ENCODE measurements at places on chromosomes 5 and 9.

DNA sequence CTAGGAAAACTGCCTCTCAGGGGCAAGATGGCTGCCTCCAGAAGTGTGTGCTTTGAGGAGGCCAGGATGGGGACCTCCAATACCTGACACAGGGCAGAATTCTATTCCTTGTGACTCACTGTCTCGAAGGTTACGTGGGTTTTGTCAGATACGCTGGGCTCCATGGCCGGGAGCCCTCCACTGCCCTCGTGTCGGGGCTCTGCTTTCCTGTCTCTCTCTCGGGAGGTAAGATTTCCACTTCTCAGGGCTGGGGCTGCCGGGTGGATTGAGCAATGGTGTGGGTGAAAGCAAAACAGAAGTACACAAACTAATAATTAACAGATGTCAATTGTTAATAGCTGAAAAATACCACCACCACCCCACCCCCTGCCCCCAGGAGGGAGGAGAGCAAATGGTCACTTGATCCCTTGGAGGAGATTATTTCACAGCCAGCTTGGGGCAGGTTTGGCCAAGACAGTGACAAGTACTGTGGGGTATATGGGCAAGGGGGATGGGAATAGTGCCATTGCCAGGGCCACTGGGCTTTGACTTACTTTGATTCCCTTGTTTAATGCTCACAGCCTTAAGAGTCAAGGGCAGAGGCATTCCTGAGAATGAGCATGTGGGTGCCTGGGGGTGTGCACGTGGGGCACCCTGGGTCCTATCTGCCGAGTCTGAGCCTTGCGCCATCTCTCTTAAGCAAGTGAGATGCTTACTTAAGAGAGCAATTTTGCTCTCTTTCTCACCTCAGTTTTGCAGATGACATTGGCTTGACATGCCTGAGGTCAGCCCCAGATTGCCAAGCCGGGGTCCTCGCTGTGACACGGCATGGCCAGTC is 28.8 kb upstream of the DAB2IP start:
- DNase-seq: no peak

- no peak for DNase-seq
Measured at GRCh38 chr9:20835377-20836286, 151.6 kb downstream of the FOCAD start.

- no peak for DNase-seq
Measured at GRCh38 chr5:2459251-2459650, 292.2 kb downstream of the IRX2 start.

GRCh38 chr5:72555871-72556270 is 48.7 kb upstream of the ZNF366 start:
- no peak for DNase-seq

DNA sequence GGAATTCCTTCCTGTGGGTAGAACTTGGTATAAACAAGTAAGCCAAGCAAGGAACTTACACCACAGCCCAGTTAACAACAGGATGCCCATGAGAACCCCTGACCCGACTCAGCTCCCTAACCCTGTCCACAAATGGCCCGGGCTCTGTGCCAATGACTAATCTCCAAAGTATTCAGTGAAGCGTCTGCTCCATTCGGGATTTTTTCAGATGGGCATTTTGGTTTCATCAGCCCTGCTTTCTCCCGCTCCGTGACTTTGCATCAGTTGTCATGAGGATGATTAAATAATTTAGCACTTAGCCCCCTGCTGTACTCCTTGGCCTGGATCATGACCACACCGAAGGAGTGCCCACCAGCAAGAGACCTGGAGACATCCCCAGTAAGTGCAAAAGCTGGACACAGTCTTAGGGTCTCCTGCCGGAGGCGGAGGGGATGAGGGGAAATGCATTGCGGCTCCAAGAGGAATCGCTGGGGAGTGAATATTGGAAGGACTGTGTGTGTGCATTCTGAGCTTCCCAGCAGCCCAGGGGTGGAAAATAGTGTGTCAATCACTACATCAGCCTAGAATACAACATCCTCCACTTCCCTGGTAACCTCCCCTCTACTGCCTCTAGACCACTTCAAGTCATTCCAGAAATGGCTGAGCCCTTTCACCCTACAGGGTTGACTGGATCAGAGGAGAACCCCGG is 41.4 kb upstream of the DNAH5 start:
- DNase-seq: peak; percentile 83

Measured in fibroblast of the aortic adventitia (primary cell).